Left ventricle myocardium inferior (tissue), 1 donor: ENCODE measurements at places on chromosomes 7 and 10.

- DNase-seq, result no peak
Observed at GRCh38 chr7:42831006-42831717, 80.7 kb downstream of the C7orf25 start.

DNA sequence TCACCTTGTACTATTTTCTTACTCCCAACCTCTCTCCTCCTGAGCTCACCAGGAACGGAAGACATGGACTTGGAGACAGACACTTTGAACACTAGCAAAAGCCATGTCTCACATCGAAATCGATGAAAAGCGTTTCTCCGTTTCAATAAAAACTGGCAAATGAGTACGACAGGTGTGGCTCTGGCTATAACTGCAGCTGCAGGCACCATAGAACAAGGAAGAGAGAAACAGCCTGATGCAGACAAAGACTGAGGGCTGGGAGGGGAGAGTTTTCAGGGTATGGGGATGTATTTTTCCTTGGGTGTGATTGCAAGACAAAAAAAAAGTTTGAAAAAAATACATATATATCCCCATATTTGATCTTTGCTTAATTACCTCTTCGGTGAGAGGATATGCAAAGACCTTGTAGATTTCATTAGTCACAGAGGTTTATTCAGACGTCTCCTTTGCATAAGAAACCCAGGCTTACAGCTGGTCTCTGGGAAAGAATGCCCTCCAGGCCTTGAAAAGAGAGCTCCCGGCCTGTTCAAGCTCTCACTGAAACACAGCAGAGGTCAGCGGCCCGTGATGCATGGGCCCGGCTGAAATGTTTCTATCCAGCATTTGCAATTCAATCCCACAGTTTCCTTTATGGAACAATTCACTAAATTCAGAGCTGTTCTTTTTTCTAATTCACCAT, 63.1 kb downstream of the TLL2 start:
- DNase-seq, result no peak

DNA sequence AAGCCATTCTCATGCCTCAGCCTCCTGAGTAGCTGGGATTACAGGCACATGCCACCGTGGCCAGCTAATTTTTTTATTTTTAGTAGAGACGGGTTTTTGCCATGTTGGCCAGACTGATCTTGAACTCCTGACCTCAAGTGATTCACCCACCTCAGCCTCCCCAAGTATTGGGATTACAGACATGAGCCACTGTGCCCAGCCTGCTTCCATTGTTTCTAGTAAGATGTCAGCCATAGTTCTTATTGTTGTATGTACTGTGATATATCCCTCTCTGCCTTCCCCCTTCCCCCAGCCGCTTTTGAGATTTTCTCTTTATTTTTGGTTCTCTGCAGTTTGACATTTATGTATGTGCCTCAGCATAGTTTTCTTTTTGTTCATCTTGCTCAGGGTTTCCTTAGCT, 87.9 kb upstream of the KLF14 start:
- no peak for DNase-seq

DNA sequence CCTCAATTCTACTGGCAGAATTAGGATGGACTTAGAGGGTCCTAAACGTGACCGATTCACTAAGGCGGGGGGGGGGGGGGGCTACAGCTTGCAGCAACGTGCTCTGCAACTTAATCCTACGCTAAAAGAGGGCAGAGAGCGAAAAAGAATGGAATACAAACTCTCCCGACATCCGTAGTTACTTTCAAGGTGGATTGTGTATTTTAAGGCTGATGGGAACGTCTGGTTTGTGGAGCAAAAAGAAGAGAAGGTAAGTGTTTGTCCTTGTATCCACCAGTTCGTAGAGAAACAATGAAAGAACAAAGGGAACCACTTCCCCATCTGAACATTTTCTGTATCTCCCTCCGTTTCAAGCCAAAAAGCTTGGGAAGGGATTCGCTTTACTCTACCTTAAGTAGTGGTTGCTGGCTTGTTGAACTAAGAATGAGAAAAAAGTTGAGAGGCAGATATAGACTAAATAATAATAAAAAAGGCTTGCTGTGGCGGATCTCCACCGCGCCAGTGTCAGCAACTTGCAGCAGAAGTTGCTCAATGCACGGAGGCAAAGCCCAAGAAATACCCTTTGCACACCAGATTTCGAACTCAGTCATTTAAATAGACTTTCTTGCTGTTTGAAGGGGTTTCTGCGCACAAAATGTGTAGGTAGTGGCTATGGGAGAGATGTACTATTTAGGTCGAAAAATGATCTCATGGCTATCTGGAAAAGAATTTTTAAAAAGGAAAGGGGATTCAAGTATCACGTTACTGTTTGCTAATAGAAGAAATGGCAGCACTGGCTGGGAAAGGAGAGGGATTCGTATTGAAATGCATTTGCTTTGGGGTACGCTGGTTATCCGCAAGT, 736 bp downstream of the SKIDA1 start:
- no peak for DNase-seq

DNA sequence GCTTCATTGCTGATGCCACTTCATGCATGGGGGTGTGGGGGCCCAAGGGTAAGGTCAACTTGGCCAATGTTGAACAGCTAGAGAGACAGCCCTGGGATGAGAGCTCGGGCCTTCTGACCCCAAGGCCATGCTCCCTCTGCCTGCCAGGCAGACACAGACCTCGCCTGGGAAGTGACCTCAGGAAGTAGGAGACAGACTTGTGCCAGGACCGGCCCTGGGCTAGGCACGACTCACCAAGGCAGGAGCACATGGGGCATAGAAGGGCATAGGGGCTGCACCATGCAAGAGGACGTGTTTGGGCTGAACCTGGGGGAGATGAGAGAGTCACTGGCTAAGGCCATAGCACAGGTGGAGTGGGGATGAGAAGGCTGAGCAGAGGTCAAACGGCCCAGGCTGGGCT, 27.1 kb downstream of the ZCCHC24 start:
- peak; percentile 13 for DNase-seq

DNA sequence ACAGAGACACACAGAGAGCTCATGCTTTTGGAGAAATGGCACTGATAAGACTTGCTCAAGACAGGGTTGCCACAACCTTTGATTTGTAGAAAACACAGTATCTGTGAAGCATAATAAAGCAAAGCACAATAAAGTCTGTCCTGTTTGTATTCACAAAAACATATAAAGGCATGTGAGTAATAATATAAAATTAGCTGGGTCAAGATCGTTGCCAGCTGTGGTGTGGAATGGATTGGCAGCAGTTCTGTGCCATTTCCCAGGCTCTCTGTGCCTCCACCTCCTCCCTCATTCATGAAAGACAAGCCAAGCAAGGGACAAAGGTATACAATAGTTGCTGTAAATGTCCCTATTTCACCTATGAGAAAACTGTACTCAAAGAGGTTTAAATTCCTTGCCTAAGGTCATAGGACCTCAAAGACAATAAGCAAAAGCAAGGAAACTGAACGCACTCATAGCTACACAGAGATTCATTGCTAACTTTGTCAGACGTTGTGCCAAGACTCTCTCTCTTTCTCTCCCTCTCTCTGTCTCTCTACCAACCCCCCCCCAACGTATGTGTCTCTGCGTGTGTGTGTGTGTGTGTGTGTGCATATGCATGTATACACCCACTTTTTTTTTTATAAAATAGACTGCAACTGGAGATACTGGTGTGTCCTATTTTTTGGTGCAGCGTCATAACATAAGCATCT, 31.8 kb downstream of the CHST3 start:
- no peak for DNase-seq

DNA sequence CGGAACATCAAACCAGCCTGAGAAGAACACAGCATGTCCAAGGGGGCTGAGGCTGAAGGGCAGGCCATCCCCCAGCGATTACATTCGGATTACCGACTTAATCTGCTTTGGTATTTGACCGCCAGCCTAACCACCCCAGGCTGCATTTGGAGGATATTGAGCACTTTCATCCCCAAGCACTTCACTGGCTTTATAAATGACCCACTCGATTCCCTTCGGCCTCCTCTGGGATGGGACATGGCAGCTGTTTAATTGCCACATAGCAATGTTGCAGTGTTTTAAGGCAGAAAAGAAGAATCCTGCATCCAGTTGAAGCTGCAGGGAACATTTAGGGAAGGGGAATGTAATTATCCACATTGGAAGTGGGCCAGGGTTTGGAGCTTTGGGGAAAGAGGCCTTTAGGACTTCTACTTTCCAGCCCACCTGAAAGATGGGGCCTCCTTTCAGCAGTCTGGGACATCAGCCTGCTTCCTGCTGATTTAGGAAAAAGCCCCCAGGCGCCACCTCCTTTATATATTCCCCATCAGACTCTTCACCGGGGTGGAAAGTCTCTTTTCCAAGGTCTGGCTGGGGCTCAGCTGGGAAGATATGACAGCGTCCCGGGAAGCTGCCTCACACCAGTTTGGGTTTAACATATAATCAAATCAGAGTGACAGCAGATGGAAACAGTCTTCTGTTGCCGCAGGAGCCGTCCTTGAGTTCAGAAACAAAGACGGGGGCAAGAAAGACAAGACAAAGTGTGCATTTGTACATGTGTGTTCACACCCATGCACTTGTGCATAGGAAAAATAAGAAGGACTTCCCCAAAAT, 9.2 kb downstream of the DPCD start:
- no peak for DNase-seq

DNA sequence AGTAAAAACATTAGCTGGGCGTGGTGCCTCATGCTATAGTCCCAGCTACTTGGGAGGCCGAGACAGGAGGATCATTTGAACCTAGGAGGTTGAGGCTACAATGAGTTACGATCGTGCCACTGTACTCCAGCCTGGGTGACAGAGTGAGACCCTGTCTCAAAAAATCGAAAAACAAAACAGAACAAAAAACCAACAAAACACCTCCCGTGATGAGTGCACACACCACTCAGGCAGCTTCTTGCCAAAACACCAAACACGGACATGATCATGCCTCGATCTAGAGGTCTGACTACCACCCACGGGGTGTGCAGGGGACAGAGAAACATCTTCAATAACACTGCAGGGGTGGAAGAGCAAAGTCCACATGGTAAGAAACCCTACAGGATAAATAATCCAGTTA, 44.4 kb downstream of the AMZ1 start:
- DNase-seq, result no peak

GRCh38 chr10:17179002-17179401, 22.5 kb downstream of the TRDMT1 start:
- no peak for DNase-seq
